ENCODE measurements at places on chromosomes 2 and 18.

DNA sequence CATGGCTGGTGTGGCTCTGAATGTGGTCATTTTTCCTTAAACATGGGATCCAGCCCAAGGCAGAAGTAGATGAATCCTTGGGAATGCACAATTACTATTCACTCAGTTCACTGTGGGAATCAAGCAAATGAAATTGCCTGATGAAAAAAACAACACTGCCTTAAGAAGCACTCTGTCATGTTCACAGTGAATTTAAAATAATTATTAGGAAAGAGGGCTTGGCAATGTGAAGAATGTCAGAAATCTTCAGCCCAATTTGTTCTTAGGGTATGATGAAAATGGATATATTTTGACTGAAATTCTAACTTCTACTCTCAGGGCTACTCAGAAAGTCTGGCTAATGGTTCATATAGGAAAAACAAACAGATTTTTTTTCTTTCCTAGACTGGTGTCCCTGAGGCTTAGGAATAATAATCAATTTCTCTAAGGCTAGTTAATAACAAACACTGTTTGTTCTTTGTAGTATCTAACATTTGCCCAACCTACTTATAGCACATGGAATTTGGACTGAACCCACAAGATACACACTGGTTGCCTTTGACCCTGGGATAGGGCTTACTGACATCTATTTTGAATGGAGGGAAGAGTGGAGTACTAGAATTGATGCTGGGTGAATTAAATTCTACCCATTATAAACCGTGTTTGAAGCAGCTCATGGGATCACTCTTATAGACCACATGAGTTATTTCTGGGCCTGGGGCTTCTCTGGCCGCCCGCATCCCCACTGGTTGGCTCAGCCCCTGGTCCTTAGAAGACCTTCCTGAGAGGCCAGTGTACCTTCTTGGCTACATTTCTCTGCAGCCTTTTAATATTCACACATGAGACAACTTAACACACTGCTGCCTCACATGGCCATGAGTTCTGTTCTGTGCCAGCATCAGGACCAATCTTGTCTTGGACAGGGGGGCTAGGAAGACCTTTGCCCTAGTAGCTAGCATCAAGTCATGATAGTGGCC, 8.3 kb upstream of the MRPL33 start:
- no peak for DNase-seq

GRCh38 chr2:203673933-203674332, 32.5 kb upstream of the CD28 start:
- no peak for DNase-seq

DNA sequence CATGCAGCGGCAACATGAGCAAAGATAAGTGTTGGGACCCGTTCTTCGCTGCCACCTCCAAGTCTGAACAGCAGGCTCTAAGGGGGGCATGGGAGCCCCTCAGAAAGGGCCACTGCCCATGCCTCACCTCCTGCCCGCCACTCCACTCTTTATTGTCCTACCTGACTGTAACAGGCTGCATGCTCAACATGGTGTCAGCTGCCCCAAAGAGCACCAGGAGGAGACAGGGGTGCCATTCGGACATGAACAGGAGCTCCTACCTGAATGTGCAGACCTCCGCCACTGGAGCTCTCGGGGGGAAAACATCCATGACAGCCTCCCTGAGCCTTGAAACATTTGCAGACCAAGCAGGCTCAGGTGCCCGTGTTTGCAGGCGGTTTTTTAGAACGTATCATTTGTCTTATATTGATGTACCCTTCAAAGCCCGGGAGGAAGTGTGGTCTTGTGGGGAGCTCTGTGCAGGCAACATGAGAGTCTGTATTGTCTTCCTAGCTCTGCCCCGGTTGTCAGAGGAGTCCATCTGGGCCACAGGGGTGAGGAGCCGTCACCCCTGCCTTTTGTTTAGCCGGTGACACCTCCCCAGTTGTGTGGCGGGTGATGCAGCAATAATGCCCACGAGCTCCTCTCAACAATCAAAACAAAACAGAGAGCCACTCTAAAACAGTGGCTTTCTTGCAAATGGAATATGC, 35.1 kb upstream of the CD8A start:
- DNase-seq: no peak

- no peak for DNase-seq
Observed at GRCh38 chr2:238079874-238080327, 19.1 kb downstream of the SCLY start.

DNA sequence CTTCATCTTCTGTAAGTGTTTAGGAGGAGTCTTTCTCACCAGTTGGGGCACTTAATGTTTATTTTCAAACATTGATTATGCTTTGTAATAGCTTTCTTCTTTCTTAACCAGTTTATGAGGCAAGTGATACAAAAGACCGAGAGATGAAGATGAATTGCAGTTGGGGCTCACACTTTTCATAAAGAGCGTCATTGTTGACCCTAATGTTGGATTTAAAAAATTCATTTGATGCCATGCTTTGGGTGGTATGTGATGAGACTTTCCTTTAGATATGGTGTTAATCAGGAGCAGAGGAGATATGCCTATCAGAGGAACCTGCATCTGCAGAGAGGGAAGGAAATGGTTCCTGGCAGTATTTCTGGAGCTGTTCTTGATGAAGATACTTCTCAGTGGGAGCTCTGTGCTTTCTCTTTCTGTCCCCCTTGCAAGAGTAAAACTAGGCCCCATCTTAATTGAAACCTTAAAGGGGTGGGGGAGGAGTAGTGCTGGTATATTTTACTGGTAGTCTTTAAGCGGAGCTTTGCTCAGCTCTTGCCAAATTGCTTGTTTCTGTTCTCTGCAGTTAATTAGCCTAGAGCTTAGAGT, 2.3 kb downstream of the EML4 start:
- no peak for DNase-seq

DNA sequence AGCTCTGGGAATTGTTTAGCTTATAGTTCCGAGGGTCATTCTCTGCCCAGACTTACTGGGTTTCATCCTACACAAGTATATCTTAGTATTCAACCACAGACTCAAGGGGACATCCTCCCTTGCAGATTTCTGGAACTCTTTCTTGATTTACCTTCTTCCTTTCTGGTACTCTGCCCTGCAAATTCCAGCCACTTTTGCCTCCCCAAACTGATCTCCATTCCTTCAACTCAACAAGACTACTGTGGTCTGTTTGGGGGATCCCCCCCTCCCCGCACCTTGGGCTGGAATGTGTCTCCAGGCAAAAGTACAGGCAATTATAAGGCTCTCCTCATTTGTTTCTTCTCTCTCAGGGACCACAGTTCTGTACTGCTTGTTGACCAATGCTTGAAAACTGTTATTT, 13.4 kb downstream of the PHOSPHO2 start:
- DNase-seq: no peak

GRCh38 chr2:234535464-234535863, 38.6 kb upstream of the ARL4C start:
- DNase-seq: no peak

- no peak for DNase-seq
Observed at GRCh38 chr2:37551783-37552182, 119.7 kb downstream of the CDC42EP3 start.

- no peak for DNase-seq
Observed at GRCh38 chr2:74052732-74053710, 68.3 kb downstream of the TET3 start.

DNA sequence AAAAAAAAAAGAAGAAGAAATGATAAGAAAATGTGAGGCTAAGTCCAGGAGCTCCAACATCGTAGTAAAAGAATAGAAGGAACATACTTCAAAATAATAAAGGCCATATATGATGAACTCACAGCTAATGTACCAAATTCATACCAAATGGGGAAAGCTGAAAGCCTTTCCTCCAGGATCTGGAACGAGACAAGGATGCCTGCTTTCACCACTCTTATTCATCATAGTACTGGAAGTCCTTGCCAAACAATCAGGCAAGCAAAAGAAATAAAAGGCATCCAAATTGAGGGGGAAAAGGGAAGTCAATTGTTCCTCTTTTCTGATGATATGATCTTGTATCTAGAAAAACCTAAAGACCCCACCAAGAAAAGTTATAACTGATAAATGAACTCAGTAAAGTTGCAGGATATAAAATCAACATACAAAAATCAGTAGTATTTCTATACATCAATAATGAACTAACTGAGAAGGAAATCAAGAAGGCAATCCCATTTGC, 170.6 kb downstream of the METTL4 start:
- DNase-seq: no peak

GRCh38 chr2:120738786-120739437, 3.2 kb downstream of the GLI2 start:
- DNase-seq: no peak
